ENCODE measurements at places on chromosomes 5 and 9.

- no peak for DNase-seq
Observed at GRCh38 chr5:124264499-124264898, 481.9 kb downstream of the ZNF608 start.

DNA sequence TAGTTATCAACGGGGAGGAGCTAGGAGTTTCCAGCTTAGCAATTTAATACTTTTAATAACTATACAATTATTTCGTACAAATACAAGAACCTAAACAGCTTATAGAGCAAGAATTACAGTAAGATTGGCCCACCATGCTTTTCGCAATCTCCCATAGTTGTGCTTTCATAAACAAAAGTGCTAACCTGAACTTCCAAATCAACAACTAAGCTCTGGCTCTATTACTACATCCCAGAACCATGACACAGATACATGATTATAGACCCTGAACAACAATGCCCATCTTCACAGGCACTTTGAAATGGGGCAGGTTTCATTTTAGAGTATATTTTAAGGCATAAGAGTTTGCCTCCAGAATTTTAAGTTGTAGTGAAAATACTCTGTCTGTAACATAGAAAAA is 203.5 kb downstream of the DMRTA1 start:
- no peak for DNase-seq

DNA sequence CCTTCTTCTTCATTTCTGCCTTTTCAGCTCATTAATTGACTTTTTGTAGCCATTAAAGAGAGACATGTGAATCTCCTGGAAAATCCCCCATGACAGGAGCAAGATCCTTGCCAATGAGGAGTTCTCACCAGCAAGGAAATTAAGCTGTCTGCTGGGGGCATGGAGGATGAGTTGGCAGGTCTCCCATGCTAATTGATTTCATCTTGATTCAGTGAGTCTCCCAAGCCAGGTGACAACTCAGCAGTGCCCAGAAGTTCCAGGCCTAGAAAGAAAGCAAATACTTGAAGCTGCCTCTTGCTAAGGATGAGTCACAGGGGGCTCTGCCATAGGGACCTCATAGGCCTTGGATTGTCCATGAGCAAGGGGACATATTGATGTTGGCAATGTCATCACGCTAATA is 30.0 kb upstream of the ADRA1B start:
- no peak for DNase-seq

DNA sequence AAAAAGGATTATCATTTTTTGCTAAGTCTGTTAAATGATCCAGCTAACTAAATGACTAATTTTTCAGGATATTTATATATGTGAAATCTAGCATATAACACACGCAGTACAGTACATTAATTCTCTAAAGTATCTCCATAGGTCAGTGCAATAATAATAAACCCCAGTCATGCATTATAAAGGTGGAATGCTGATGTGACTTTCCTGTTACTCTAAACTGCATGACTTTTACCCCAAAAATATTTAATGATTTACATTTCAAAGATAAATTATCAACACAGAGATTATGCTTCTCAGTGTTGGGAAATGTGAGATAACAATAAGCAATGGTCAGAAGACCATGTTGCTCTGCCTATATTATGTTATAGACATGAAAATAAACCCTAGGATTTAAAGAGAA is 34.1 kb upstream of the PAM start:
- DNase-seq = no peak

GRCh38 chr5:58076483-58077257 is 383.2 kb downstream of the PLK2 start:
- no peak for DNase-seq

DNA sequence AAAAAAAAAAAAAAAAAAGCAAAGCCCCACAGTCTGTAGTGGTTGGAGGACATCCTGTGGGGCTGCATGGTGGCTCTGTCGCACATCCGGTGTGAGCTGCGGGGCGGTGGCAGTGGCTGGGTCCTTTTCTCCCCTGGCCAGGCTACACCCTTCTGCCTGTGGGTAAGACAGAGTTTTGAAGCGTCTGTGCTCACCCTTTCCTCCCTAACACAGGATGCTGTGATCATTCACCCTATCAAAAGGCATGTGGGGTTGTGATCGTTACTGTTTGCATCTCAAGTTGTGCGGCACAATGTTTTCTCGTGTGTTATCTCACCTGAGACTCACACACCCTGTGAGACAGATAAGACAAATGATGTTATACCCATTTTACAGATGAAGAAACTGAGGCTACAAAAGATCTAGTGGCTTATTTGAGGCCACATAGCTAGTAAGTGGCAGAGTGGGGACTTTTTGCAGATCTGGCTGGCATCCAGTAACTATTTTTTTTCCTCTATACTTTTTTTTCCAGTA is 17.5 kb downstream of the IRF1 start:
- DNase-seq = peak; percentile 60

GRCh38 chr9:95105519-95106287 is 211.8 kb downstream of the FANCC start:
- no peak for DNase-seq

DNA sequence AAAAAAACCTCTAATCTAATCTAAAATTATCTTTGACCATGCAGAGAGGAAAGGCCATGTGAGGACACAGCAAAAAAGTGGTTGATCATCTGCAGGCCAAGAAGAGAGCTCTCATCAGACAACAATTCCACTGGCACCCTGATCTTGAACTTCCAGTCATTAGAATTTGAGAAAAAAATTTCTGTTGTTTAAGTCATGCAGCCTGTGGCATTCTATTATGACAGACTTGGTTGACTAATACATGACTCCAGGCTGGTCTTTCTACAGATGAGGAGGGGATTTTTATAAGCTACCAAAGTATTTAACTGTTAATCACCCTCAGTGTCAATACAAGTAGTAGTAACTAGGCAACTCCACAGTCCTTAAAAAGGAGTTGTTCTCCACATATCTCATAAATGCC is 358.5 kb upstream of the RGMB start:
- DNase-seq = no peak

DNA sequence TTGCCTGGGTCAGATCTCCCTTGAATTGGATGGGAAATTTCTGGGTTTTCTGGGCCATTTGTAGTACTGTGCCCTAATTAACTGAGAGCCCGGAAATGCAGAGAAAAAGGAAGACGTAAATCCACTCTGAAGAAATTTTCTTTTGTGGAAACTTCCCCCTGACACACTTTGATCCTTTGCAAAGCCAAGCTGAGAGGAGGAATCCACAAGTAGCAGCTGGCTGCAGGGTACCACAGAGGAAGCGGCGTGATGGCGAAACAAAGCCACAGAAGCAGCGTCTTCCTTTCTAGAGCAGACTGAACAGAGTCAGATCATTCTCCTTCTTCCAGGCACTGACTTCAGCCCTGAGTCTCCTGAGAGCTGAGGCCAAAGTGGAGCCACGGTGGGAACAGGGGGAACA is 47.1 kb upstream of the ZNF354A start:
- DNase-seq = no peak

GRCh38 chr5:166561759-166562158 is 1729.7 kb upstream of the WWC1 start:
- no peak for DNase-seq

GRCh38 chr5:134527961-134528424 is 2.5 kb downstream of the JADE2 start:
- no peak for DNase-seq

DNA sequence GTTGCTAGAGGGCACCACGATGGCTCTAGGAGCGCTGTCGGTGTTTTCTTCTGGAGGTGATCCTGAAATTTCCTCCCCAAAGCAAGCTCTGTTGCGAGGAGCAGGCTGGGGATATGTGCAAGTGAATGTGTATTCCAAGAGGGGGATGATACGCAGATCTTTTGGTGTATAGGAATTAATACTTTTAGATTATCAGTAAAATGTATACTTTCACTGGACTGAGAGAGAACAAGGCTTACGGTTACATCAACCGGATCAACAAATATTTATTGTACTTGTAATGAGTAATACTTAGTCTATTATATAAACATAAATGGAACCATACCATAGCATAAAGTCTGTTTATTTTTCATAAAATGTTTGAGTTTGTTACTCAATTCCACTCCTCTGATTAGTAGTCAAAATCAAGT is 632 bp upstream of the PRKAA1 start:
- no peak for DNase-seq

GRCh38 chr5:115147052-115147451 is 22.7 kb downstream of the TRIM36 start:
- DNase-seq = no peak

GRCh38 chr5:154166901-154167791 is 23.4 kb upstream of the GALNT10 start:
- no peak for DNase-seq

DNA sequence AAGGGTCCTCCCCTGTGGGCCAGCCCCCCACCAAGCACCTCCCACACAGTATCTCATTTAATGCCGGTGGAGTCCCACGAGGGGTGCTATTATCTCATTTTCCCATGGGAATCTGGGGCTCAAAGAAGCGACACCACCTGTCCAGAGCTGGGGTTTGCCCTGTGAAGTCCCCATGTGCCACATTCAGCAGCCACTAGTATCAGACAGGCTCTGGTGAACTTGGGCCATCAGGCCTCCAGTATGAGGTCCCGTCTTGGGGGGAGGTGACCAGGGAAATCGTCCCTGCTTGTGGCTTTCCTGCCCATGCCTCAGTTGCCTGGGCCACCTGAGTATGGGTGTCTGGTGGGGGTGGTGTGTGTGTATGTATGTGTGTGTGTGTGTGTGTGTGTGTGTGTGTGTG is 222.7 kb downstream of the PBX3 start:
- no peak for DNase-seq

- no peak for DNase-seq
Observed at GRCh38 chr5:164060786-164061355, 555.5 kb downstream of the MAT2B start.

DNA sequence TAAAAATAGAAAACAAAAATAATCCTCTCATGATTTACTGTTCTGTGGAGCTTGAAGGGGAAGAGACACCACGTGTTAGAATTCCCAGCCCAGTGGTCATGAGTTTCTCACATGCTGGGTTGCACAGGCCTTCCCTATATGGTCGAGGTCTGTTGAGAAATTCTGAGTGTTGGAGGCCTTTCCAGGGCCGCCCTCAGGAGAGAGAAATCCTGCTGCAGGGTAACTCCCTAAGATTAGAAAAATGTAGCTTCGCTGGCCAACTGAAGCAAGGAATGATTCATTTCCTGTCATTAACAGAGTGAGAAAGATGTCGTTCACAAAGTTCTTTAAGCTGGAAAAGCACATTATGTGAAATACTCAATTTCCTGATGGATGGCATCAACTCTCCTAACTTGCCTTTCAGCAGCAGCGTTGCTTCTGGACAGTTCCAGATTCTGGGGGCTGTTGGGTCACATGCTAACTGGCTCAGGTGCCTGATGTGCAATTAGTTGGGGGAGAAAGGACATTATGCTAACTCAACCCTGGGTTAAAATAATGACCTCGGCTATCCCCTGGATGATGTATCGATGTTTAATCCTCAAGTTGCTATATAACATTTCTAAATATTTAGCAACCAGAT is 104.8 kb upstream of the CD180 start:
- no peak for DNase-seq

DNA sequence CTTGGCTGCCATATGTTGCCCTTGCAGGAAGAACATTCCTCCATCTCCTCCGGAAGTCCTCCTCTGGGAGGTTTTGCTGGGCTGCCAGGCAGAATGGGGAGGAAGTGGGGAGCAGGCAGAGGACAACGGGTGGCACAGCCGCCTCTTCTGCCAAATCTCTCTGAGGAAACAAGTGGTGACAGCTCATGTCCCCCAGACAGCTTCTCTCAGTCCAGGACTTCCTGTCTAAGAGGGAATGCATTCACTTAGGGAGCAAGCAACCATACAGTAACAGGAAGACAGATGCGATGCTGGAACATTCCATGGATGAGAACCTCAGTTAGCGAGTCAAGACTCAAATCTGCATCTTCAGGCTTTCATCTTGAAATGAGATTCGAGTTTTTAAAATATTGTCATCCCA is 701.0 kb downstream of the SEMA5A start:
- DNase-seq = no peak

GRCh38 chr5:167264348-167264747 is 1027.1 kb upstream of the WWC1 start:
- no peak for DNase-seq

- no peak for DNase-seq
Observed at GRCh38 chr9:26746357-26747072, 146.1 kb downstream of the CAAP1 start.

GRCh38 chr5:103178167-103178566 is 58.1 kb downstream of the PPIP5K2 start:
- DNase-seq = no peak

GRCh38 chr9:129999141-129999510 is 43.9 kb downstream of the FNBP1 start:
- DNase-seq = no peak

DNA sequence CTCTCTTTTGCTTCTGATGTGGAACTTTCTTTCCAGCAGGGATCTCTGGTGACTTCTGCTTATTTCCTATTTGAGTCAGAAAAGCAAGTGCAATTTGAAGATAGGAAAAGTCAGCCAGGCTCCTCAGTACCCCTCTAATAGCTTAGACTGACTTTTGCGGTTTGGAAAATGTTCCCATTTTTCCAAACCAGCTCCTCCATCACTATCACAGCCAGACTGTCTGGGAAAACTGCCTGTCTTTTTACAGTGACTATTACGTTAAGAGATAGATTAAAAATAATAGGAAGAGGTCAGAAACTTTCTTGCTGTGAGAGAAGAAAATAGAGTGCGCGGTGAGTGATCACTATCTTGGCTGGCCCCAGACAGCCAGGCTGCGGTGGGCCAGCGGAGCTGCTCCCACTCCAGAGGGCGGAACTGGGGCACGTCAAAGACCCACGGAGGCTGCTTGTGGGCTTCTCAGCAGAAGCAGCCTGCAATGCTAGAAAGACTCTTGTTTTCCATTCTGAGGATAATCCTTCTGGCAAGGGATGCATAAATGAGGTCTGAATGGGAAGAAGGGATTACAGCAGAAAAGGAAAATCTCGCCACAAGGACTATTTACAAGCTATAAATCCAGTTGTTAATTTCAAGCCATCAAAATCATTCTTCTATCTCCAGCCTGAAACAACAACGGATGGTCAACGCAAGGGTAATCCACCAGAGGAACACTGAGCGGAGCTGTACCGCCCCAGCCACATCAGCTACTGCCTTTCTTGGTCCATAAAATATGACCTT is 151.0 kb upstream of the MSX2 start:
- no peak for DNase-seq

DNA sequence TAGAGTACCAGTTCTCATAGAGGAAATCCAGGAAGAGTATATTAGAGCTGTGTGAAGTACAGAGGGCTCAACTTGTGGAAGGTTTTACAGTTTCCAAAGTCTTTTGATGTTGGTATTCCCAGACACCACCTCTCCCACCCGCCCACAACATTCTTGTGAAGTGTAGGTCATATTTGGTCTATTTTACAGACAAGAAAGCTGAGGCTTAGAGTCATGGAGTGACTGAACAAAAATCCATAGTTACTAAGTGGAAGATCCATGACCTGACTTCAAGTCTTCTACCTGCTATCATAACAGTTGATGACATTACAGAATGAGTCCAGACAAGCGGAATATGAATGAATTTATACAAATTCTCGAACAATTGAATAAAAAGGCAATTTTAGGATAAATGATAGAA is 187.1 kb upstream of the RPS23 start:
- no peak for DNase-seq

DNA sequence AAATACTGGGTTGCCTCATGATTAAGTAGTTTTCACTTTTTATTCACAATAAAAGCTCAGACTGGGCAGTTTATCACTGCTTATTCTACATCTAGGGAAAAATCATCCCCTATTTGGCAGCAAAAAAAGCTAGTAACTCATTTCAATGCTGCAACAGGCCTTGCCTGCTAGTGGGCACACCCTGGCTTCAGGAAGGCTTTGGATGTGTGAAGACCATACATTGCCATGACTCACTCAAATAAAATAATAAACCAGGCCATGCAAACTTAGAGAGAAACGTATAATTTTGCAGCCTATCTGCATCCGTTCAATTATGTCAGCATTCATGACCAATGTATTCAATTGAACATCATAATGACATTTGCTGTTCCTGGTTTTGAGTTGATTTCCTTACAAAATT is 402.9 kb downstream of the PIK3R1 start:
- DNase-seq = no peak

Measured in activated CD8-positive, alpha-beta memory T cell treated with anti-CD3 and anti-CD28 coated beads for 1 hour (primary cell).